Muscle of arm (tissue), 14 donors: ENCODE measurements at places on chromosomes 12 and 14. TPM values are rescaled to one million over a fixed set of nuclear protein-coding genes. Genes with fewer than 3 reads are reported as not detected.

Gene SLC17A8
- polyA plus RNA-seq = 0.10 TPM

Gene DHRS2
- polyA plus RNA-seq = 0.26 TPM

- DNase-seq = no peak
Measured at GRCh38 chr12:58588770-58589169, 331.5 kb downstream of the LRIG3 start.

- DNase-seq = no peak
Measured at GRCh38 chr14:91780452-91780851, 48.6 kb upstream of the CATSPERB start.

DNA sequence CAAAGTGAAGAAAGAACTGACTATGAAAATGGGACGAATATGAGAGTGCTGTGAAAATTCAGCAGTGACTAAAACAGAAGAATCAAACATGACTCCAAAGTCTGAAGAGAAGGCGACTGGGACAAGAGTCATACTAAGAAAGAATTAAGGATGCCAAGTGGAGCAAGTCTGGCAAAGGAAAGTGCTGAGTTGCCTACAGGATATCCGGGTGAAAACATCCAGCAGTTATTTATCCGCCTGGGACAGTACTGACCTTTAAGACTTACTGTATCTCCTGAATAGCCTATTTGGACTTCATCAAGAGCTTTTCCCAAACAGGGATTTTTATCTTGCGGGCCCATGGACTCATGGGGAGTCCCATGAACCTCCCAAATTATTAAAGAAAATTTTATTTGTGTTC, 41.1 kb downstream of the KICS2 start:
- no peak for DNase-seq

GRCh38 chr14:77026930-77027537, 1.5 kb downstream of the IRF2BPL start:
- no peak for DNase-seq

DNA sequence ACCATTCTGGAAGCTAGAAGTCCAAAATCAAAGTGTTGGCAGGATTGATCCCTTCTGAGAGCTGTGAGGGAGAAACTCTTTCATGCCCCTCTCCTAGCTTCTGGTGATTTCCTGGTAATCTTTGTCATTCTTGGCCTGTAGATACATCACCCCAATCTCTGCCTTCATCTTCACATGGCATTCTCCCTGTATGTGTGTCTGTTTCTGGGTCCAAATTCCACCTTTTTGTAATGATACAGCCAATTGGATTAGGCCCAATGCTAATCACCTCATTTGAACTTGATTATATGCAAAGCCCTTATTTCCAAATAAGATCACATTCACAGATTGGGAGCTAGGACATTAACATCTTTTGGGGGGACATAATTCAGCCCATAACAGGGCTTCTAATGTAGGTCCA, 76.9 kb upstream of the MBIP start:
- DNase-seq = no peak

Gene OR4E2
- polyA plus RNA-seq = not detected

DNA sequence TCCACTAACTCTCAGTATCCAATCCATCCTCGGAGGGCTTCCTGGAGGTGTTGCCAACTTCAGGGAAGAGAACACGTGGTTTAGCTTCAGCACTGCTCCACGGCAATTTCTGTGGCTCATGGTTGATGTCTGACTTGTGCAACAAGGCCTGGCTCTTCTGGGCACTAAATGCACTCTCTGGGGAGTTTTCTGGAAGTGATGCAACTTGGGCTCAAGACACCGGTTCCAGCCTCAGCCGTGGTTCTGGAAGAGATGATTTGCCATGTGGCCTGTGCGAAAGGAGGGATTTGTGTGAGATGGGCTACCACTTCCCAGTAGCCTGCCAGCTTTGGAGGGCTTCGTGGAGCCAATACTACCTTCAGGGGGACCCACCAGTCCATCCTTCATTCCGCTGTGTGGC, 118.6 kb upstream of the RTL1 start:
- no peak for DNase-seq

- no peak for DNase-seq
Measured at GRCh38 chr12:24911271-24911791, 37.6 kb downstream of the BCAT1 start.

DNA sequence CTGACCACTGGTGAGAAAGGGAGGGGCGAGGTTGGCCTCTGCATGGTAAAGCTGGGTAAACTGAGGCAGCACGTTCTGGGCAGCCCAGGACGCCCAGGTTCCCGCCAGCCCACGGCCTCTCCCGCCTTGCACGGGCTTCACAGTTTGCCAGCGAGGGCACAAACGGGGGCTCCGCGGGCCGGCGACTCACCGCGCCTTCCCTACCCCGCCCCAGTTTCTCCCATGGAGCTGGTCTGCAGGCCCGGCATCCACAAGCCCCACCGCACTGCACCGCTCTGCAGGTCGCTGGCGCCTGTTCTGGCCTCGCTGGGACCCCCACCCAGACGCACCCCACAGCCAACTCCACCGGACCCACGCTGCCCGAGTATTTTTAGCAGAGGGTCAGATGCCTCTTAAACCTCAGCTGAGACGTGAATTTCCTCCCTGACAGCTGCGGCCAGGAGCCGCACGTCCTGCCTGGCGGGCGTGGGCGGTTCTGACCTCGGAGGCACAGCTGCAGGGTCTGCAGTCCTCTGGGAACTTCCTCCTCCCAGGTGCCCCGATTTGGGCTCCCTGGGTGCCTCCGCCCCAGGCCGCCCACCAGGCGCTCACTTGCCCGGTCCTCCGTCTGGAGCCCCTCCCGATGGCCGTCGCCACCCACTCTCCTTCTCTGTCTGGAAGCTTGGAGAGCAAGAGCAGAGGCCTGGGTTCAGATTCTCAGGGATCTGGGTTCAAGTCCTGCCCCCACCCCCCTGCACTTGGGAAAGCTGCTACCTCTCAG, 29.5 kb upstream of the INF2 start:
- DNase-seq = no peak
